Glutamatergic neuron (in vitro differentiated cells): ENCODE measurements at places on chromosomes 6 and 20. TPM values are rescaled to one million over a fixed set of nuclear protein-coding genes. Genes with fewer than 3 reads are reported as not detected.

GRCh38 chr20:54940522-54940921 lies 465.1 kb downstream of the DOK5 start:
- DNase-seq = no peak

- DNase-seq = no peak
Observed at GRCh38 chr6:52497652-52498408, 77.7 kb downstream of the EFHC1 start.

GRCh38 chr6:101450901-101451300 lies 57.4 kb downstream of the GRIK2 start:
- no peak for DNase-seq

GRCh38 chr6:37650071-37650481 lies 47.6 kb downstream of the MDGA1 start:
- peak; percentile 65 for DNase-seq

DNA sequence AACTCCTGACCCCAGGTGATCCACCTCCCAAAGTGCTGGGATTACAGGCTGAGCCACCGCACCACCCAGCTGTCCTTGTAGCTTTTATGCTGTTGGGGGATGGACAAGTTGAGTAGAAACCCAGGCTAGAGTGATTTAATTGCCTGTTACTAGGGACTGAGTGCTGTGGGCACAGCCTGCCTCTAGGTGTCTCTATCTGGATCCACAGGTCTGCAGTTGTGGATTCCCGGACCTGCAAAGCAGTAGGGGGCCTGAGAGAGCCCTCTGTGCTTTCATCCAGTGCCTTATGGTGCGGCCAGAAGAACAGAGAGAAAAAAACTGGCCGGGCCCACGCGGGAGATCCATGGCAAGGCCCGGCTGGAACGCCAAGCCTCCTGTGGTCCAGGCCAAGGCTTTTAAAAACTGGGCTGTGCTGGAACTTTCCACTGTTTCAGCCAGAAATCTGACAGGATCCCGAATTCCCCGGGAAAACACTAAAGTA lies 5.2 kb downstream of the SIRPA start:
- DNase-seq = peak; percentile 52

DNA sequence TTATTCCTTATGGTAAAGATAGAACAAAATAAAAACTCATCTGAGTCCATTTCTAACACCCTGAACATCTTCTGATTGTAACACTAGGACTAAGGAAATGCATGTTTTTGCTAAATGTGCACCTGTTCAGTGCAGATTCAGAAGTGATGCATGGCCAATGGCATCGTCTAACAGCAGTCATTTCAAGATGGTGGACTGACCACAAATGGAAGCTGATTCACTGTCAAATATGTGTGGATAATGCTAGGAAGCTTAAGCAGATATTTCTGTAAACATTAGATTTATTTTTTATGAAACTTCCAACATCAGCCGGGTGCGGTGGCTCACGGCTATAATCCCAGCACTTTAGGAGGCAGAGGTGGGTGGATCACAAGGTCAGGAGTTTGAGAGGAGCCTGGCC lies 394.8 kb downstream of the SAMD5 start:
- no peak for DNase-seq

DNA sequence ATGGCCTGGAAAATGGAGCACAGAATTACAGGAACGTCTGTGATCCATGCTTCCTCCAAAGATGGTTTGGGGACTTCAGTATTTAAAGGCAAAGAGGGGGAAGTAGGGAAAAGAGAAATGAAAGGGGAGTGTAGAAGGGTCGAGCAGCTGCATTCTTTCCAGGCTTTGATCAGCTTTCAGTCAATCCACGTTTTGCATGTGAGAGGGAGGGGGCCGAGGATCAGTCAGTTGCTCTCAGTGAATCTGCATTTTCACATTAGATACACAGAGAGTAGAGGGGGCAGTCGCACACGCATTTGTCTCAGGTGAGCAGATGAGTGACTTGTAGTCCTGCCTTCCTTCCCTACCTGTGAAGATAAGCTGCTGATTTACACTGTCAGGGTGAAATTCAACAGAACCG lies 78.8 kb downstream of the FOXF2 start:
- DNase-seq = no peak

DNA sequence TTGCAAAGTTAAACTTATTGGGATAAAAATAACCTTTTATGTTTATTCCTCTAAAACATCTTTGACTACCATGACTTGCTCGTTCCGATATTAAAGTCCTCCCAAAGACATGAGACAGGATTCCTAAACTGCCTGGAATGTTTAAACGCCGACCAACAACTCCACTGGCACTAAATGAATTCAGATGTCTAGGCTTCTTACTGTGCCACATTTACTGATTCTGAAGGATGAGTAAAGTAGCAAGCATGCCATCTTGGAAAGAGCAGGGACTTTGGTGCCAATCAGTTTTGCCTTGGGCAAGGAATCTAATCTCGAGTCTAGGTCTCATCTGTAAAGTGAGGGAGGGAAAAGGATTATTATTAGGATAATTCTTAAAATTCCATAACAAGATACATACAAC lies 25.3 kb downstream of the MBOAT1 start:
- DNase-seq = no peak

- no peak for DNase-seq
Observed at GRCh38 chr20:53253668-53254067, 281.5 kb downstream of the TSHZ2 start.

GRCh38 chr6:79640146-79641111 lies 9.3 kb downstream of the SH3BGRL2 start:
- DNase-seq = no peak

DNA sequence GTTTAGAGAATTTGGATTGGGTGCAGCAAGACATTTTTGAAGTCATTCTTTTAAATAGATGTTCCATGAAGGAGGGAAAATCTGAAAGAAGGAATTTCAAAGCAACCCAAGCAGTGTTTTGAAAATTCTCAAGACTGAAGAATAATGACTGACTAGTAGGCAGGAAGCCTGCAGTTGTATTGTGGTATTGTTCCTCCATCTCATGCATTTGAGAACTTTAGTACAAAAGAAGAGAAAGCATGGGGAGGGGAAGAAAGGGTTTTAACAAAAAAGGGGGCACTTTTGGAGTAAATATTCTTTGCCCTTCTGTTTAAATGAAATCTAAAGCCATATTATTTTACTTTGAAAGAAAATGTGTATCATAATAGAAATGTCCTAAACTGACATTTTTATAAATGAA lies 6.6 kb downstream of the NCOA3 start:
- no peak for DNase-seq

DNA sequence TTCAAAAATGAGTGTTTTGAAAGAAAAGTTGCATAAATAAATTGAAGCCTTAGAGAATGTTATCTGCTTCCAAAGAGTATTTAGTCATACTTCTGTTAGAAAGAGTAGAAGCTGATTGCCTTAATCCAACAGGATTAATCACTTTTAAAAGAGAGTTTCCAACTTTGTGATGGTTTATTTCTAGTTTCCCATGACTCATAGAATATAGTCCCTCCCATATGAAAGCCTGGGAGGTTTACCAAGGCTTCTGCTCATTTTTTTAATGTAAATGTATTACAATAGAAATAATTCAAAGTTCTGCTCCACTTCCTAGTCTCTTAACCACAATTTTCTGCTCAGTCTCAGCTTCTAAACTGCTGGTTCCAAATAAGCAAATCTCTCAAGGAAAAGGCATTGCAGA lies 118.0 kb upstream of the IRAK1BP1 start:
- DNase-seq = no peak

The TMEM244 gene
- total RNA-seq = not detected

The PI16 gene
- not detected for total RNA-seq

The PNLDC1 gene
- total RNA-seq = not detected

The GATA5 gene
- total RNA-seq = 1.3 TPM
